ENCODE measurements at places on chromosomes 12 and 14.

- DNase-seq, result no peak
These were observed 444.9 kb downstream of the TRHDE start for GRCh38 chr12:72717036-72717435.

- no peak for DNase-seq
These were observed 28.4 kb downstream of the GSG1 start for GRCh38 chr12:13075118-13075480.

- no peak for DNase-seq
These were observed 55.6 kb upstream of the GTF2A1 start for GRCh38 chr14:81276073-81277069.

- DNase-seq, result no peak
These were observed 190.4 kb downstream of the PPM1H start for GRCh38 chr12:62744551-62744950.

DNA sequence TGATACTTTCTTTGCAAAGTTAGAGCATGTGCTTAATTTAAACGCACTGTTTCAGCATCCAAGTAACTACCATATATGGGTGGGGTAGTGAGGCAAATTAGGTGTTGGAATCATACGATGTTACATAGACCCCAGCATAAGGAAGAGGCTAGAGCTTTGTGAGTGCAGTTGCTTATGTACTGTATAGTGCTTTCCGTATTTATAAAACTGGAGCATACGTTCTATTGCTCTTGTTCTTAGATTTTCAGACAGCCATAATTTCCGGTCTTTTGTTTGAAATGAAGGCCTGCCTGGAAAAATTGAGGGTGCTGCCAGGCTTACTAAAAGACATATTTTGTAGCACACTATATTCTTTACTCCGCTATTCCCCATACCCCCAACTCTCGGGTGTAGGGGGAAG is 335.7 kb downstream of the FOXG1 start:
- no peak for DNase-seq

DNA sequence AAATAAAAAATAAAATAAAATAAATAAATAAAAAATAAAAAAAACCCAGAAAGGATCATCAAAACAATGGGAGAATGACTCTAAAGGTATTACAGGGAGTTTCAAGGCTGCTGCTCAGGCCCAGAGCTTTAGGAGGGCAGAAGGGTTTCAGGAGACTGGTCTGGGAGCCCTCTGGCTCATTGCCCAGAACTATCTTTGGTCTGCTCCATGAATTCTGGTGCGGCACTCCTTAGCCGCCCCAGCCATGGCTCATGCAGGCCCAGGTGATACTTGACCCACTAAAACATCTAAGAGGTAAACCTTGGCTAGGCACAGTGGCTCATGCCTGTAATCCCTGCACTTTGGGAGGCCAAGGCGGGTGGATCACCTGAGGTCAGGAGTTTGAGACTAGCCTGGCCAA is 14.7 kb upstream of the TMED10 start:
- no peak for DNase-seq

- no peak for DNase-seq
These were observed 30.0 kb upstream of the OR4E1 start for GRCh38 chr14:21703357-21704326.

DNA sequence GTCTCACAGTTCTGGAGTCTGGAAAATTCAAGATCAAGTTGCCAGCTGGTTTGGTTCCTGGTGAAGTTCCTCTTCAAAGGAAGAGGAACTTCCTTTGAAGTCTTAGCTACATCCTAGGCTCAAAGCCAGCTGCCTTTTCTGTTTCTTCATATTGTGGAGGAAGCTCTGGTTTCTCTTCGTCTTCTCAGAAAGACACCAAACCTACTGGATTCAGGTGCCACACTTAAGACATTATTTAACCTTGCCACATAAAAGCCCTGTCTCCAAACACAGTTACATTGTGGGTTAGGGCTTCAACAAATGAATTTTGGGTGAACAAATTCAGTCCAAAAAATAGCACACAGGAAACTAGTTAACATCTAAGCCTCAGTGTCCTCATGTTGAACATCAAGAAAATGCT is 1019.8 kb downstream of the GALC start:
- no peak for DNase-seq

DNA sequence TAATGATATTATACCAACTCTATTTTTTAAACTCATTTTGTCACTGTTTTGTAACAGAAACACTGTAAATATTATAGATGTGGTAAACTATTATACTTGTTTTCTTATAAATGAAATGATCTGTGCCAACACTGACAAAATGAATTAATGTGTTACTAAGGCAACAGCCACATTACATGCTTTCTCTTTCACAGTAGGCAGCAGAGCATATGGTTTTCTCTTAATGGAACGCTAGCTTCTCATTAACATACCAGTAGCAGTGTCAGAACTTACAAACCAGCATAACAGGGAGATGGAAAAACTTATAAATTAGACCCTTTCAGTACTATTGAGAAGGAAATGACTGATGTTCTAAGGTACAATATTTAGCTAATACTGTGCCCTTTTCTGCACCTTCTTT is 398.8 kb downstream of the PRKD1 start:
- DNase-seq, result no peak

- no peak for DNase-seq
These were observed 97.2 kb downstream of the PCNX1 start for GRCh38 chr14:71004481-71004880.

GRCh38 chr14:89486961-89487360 is 69.9 kb upstream of the FOXN3 start:
- no peak for DNase-seq

- DNase-seq, result no peak
These were observed 24.1 kb downstream of the SLC4A8 start for GRCh38 chr12:51448618-51449256.

- DNase-seq, result no peak
These were observed 124.2 kb downstream of the C12orf75 start for GRCh38 chr12:105454688-105455087.

DNA sequence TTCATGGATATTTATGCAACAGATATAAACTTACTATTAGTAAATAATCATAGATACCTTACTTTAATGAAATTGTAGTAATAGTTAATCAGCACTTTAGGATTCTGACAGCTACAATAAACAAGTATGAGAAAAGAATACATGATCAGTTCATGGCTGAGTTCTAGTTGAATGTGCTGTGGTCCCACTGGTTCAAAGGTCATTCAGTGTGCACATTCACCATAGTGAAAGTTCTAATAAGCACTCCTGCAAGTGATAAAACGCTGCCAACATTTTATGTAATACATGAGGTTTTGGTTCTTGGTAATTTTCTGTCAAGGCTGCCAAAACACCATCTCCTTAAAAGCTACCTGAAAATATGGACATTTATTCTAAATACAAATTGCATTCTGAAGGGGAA is 92.6 kb downstream of the NUMB start:
- DNase-seq, result no peak

DNA sequence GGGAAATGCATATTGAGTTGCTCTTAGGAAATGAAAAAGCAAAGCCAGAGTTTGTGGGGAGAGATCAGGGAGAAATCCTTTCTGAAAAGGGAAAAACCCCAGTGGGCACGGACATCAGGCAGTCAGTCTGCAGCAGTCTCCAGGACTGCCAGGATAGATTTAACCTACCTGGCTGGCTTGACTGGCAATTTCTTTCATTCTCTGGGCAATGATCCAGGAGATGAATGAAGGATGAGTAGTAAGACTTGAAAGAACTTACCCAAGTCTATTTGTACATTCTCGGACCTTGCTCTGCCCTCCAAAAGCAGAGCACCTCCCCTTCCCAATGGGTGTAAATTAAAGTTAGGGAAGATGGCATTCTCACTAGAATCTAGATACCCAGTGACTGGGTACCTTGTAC is 42.9 kb downstream of the CMAS start:
- no peak for DNase-seq

- DNase-seq, result no peak
These were observed 49.8 kb downstream of the PAPLN start for GRCh38 chr14:73287071-73287470.

- DNase-seq, result no peak
These were observed 85.5 kb downstream of the TGFB3 start for GRCh38 chr14:75896341-75896740.

DNA sequence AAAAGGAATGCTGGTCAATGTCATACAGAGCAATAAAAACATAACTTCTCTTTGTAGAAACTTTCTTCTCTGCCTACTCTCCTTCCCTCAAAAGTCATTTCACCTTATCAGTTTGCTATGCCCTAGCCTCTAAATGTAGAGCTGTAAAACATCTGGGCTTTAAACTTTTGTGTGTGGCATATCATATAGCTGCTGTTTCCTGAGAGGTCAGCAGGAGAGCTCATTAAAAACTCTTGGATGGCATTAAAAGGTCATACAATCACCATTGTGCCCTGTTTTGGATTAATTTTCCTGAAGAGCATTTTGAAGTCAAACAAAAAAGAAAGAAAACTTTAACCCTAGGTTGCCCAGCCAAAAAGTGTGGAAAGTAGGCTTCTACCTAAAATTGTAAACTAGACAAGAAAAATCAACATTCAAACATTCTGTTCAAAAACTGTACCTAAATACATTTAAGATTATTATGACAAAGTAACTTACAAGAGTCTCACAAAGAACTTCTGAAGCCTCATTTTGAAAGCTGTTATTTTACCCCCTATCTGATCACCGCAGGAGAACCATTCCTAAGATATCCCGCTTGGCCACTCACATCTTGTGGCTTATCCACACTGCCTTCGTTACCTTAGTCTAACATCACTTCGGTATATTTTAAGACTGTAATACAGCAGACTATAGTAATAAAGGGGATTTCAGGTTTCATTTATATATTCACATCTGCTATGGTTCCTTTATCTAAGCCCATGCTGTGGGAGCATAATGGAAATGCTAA is 38.1 kb downstream of the TXNDC16 start:
- no peak for DNase-seq

DNA sequence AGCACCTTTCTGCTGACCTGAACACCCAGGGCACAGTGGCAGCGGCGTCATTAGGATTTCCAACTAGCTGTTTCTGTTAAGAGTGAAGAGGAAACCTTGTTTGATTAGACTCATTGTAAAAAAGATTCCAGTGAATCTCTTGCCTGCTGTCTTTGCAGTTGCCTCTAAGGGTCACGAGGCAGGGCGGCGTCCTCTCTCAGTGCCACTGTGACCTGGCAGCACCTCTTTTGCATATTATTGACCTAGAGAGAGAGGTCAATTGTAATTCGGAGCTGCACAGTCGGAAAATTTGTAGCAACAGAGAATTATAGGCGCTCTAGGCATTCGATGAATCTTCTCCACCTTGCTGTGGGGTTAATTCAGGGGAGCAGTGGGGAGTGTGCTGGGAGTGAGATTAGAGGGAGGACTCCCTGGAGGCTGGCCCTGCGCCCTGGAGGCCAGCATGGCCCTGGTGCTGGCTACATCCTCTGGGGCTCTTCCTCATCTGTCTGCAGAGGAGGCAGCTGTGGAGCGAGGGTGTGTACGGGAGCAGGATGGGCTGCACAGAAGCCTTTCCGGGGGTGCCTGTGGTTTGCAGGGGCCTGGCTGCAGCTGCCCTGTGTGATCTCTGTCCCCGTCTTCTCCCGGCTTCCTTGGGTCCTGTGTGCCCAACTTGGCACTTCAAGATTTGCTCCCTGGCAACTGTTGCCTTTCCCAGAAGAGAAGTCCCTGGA is 14.3 kb downstream of the PACS2 start:
- no peak for DNase-seq

- no peak for DNase-seq
These were observed 79.3 kb downstream of the KIF26A start for GRCh38 chr14:104217486-104218360.

DNA sequence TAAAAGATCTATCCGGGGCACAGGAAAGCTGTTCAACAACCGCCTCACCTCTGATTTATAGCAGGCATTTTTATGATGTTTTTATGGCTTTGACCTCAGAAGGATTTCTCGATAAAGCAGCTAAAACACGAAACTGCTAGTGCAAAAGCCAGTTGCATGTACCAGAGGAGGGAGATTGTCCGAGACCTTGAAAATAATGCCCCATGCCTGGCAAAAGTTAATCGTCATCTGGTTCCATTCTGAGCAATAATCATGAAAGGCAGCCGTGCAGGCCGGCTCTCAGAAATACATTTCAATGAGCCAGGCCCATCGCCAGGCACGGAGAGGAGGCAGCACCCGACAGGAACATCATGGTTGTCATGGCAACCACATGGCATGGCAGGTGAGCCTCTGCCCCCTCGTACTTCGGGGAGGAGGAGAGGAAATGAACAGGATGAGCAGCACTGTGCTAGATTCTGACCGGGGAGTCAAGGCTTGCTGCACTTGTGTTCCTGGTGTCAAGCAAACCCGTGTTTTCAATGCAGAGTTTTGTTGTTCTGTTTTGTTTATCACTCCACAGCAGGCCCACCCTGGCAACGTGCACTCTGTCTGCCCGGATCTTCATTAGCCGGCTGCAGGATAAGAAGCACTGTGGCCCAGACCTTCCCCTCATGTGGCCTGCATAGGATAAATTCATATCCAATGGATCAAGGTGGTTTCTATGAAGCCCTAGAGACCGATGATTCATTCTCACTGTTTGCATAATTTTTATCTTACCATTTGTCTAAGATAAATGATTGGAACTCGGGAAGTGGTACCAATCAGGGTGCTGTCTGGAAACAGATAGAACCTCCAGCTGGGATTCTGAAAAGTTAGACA is 160.2 kb downstream of the RIMBP2 start:
- no peak for DNase-seq

GRCh38 chr12:25979059-25979458 is 20.6 kb downstream of the RASSF8 start:
- no peak for DNase-seq

DNA sequence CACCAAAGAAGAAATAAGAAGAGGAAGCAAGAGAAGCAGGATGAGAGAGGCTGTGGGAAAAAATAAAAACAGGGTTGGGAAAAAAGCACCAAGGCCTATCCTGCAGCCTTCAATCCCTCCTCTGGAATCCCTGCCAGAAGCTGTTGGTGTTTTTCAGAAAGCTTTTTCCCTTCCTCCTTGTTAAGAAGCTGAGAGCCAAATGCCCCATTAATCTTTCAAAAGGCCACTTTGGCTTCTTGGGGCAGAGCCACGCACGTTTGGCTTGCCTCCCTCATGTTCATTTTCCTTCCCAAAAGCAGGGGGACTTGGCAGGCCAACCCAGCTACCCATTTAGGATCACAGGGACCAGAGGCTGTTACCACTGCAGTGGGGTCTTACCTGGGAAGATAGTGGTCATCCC is 365.3 kb downstream of the NUAK1 start:
- DNase-seq, result no peak

DNA sequence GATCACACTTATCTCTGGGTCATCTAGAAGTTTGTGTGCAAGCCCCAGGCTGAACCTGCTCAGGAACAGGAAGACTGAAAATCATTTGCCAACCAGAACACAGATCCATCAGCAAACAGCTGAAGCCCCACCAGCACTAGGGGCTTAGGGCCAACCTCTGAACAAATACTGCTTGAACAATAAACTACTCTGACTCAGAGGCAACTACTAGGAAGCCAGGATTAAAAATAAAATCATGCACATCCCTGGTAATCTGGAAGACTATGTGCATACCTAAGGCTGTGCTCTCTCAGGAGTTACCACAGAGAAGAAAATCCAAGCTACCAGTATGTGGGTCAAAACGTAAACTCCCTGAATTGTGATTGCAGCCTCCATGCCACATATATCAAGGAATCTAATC is 15.9 kb downstream of the GALNT8 start:
- DNase-seq, result no peak

Measured in NCI-H1930 (cell line).